Activated CD4-positive, CD25-positive, alpha-beta regulatory T cell (primary cell): ENCODE measurements at places on chromosomes 5 and 9.

- DNase-seq, result no peak
Measured at GRCh38 chr9:85114799-85115198, 445.3 kb downstream of the NTRK2 start.

GRCh38 chr5:103211576-103212561 is 46.7 kb upstream of the MACIR start:
- no peak for DNase-seq

DNA sequence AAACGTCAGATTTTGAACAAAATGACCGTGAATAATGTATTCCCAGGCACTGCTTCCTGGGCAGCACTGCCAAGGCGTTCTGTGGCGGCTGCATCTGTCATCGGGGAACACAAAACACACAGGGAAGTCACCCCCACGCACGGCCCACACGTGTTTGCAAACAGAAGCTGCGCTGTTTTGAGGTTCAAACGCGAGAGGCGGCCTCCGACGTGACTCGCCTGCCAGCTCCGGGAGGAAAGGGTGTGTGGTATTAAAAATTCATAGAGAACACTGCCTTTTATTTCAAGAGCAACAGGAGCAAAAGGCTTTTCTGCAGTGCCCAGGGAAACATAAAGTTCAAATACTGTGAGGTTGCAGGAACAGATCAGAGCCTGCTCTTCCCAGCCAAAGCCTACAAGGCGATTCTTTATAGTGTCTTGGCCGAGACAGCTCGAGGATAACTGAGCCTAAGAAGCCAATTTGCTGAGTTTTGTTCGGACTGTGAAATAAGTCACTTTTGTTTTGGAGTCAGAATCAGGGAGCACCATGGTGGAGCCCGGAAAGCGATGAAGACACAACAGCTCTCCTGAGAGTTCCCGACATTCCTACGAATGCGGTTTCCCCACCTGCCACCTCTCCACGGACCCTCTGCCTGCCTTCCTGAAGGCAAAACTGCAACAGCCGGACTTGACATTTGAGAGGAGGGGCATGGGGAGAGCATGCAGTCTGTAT is 115.3 kb upstream of the IRX2 start:
- DNase-seq, result no peak

- DNase-seq, result no peak
Measured at GRCh38 chr5:34627794-34628193, 28.3 kb upstream of the RAI14 start.

GRCh38 chr5:91977579-91977978 is 594.5 kb upstream of the ARRDC3 start:
- no peak for DNase-seq

DNA sequence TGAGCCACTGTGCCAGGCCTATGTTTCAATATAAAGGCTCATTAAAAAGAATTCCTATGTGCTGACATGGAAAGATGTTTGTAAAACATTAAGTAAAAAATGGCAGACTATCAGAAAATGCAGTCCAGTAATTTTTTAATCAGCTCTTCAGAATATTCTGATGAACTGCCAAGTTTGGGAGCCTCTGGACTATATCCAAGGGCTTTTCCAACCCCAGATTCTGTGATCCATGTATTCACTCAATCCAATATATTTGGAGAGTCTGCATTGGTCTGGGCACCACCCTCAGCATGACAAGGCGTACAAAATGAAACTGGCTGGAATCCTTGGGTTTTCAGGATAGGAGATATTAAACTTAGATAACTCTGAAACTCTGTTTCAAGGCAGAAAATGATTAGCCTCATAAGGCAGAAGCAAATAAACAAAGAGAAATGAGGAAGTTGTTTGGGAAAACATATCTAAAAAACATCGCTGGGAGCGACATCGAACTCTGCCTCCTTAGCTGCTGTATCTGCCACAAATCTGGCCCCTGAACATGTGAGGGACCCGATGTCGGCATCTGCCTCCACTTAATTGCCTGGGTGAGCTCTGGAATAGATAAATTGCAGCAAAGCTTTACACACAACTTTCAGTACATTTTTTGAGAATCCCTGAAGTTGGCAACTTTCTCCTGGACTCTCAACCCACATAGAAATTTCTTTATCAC is 14.4 kb downstream of the PDE6A start:
- no peak for DNase-seq

- no peak for DNase-seq
Measured at GRCh38 chr5:131196331-131196730, 25.6 kb downstream of the LYRM7 start.

GRCh38 chr5:155299386-155300005 is 285.9 kb downstream of the KIF4B start:
- no peak for DNase-seq

DNA sequence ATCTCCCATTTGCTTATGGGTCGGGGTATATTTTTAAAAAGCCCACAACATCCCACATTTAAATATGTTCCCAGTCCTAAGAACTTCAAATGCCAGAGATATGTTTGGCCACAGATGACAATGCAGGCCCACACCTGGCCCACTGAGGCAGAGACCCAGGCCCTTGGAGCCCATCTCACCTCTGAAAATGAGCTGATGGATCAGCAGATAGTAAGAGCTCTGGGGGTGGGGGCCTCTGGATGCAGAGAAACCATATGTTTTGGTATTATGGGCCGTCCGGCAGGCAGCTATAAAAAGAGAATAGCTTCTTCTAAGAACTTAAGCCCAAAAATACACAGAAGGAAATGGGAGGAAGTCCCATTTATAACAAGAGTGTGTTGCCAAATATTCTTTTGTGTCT is 256.0 kb downstream of the GRIA1 start:
- DNase-seq, result no peak

GRCh38 chr5:104199771-104200170 is 637.2 kb upstream of the NUDT12 start:
- no peak for DNase-seq

DNA sequence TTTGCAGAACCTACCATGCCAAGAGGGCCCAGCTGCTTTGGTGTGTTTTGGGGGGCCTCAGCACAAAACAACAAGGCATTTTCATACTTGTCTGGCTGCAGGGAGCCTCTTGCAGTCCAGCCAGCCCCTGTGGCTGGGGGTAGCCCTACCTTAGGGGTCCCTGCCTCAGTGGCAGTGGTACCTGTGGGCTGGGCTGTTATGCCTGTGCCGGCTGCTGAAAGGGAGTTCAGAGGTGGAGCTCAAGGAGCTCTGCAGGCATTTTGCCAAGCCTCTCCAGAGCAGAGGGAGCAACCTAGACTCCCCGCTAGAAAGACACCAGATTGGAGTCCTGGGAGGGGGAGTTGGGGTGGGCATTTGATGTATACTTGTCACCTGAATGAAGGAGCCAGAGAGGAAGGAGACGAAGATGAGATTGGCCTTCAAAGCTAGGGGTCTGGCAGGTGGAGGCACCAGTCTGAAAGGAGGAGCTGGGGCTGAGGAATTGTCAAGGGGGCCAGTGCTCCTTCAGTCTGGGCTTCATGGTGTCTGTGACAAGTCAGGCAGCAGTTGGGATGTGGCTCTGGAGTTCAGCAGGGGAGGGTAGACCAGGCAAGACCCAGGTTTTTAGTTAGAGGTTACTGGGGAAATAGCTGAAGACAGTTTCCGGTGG is 1.5 kb downstream of the SHROOM1 start:
- no peak for DNase-seq

- DNase-seq, result no peak
Measured at GRCh38 chr5:122368510-122369251, 56.6 kb downstream of the SNCAIP start.

- DNase-seq, result no peak
Measured at GRCh38 chr5:10639846-10640368, 76.0 kb downstream of the ANKRD33B start.

DNA sequence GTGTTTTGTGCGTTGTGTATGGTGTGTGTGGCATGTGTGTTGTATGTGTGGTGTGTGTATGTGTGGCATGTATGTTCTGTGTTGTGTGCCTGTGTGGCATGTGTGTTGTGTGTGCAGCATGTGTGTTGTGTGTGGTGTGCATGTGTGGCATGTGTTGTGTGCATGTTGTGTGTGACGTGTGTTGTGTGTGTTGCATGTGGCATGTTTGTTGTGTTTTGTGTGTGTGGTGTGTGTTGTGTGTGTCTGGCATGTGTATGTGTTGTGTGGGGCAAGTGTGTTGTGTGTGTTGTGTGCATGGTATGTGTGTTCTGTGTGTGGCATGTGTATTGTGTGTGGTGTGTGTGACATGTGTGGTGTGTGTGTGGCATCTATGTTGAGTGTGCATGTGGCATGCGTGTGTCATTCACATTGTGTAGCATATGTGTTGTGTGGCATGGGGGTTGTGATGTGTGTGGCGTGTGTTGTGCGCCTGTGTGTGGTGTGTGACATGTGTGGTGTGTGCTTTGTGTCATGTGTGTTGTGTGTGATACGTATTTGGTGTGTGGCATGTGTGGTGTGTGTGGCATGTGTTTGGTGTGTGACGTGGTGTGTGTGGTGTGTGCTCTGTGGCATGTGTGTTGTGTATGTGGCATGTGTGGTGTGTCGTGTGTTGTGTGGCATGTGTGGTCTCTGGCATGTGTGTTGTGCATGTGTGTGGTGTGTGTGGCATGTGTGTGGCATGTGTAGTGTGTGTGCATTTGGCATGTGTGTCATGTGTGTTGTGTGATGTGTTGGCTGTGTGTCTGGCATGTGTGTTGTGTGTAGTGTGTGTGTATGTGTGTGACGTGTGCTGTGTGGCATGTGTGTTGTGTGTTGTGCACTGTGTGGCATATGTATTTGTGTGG is 46.6 kb upstream of the IRX4 start:
- no peak for DNase-seq

GRCh38 chr9:110140276-110140675 is 67.7 kb downstream of the C9orf152 start:
- no peak for DNase-seq

DNA sequence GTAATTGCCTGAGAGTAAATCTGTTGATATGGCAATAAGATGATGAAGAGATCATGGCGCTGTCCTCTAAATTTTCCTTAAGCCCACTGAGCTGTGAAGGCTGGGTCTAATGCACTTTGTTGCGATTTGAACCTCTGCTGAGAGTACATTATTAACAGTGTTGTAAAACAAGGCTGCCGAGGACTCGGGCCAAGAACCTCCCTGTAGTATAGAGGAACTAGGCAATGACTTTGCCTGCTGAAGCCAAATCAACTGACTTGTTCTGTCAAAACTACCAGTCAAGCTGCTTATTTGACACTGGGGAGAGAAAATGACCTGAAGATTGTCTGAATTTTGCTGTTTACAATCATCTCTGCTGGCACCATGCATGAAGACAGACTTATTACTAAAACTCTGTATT is 1154.7 kb downstream of the DTWD2 start:
- no peak for DNase-seq

GRCh38 chr9:14452539-14452938 is 138.6 kb upstream of the NFIB start:
- DNase-seq, result no peak

DNA sequence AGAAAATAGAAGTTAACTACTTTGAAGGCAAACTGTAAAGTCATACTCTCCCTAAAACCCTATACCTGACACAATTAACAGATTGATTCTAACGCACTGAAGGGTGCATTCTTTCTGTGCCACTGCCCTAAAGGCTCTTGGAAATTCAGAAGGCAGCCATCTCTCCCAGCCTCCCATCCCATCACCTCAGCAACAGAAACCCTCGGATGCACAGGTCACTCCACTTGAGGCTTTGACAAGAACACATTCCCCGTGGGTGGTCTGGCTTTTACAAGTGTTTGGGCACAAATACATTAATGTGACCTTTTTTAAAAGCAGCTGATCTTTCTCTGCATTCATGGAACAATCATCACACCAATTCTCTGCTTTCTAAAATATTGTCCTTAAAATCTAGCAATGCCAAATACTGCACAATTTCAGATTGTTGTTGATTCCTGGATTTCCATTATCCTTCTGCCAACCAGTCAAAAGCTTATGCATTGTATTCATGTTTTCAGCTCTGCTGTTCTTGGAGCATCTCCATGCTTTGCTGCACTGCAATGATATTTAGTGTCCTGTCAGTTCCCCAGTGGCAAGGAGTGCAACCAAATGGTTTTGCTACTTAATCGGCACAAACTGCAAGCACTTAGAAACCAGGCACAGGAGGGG is 175.6 kb downstream of the TMEM161B start:
- DNase-seq, result no peak

DNA sequence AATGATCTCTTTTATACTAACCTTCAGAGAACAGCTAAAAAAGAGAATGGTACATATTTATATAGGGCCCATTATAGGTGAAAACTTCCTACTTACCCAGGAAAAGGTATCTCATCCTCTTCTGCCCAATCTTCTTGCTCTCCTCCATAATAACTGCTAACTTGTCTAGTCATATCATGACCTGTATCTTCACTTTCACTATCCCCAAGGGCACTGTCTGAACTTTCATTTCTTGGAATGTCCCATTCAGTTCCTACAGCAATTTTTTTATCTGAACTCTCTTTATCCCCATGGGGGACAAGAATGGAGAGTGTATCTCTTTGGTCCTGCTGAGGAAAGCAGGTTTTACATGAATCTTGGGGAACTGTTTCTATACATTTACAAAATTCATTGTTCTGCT is 36.4 kb upstream of the RAPGEF6 start:
- no peak for DNase-seq

GRCh38 chr9:11141357-11141756 is 528.6 kb upstream of the PTPRD start:
- DNase-seq, result no peak

GRCh38 chr9:32500768-32501167 is 25.2 kb downstream of the RIGI start:
- no peak for DNase-seq

- DNase-seq, result no peak
Measured at GRCh38 chr9:20592673-20593072, 29.6 kb downstream of the MLLT3 start.

GRCh38 chr9:121284733-121285451 is 16.9 kb downstream of the GSN start:
- DNase-seq, result no peak

DNA sequence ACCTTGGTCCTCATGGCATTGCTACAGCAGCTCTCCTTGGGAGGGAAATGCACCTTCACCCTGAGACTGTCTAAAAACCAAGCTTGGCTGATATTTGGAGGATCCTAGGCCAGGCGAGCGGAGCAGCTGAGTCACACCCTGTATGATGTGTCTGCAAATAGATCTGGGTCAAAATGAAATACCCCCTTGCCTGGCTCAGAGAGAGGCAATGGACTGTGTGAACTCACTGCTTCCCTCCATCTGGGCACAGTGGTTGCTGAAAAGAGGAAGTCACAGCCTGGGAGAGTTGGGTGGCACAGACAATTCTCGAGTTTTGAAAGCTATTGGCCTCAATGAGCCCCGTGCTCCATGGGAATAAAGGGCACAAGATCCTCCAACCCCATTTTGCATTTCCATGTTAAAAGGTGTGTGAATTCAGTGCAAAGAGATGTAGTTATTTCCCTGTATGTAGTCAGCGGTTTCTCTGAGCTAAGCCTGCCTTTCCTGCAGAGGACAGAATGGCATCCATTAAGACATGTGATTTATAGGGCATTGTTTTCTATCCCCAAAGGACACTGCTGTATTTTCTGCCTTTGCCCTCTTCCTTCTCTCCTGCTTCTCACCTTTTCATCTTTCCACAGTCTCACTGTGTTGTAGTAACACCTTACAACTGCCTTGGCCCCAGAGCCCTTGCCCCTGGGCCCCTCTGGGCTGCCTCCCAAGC is 177.2 kb downstream of the GADD45G start:
- DNase-seq, result no peak

- no peak for DNase-seq
Measured at GRCh38 chr5:106481374-106481773, 1189.4 kb downstream of the EFNA5 start.

GRCh38 chr9:81989700-81990099 is 1.1 kb downstream of the SPATA31D1 start:
- no peak for DNase-seq
